Activated T-helper 17 cell treated with anti-CD3 and anti-CD28 coated beads, Interleukin-2, amount 50 U/mL, for 72 hours (primary cell): ENCODE measurements at places on chromosomes 2 and 18. TPM values are rescaled to one million over a fixed set of nuclear protein-coding genes. Genes with fewer than 3 reads are reported as not detected.

EML6 gene
- 1.0 TPM for total RNA-seq

RAD51AP2 gene
- total RNA-seq: not detected

RSAD2 gene
- total RNA-seq: 2.8 TPM

SLC5A7 gene
- total RNA-seq: not detected

G6PC2 gene
- total RNA-seq: not detected

RAB6D gene
- total RNA-seq: not detected

GALR1 gene
- not detected for total RNA-seq

CELF4 gene
- total RNA-seq: not detected

MAPK4 gene
- total RNA-seq: not detected

GRCh38 chr2:36677996-36678605 is 18.4 kb upstream of the VIT start:
- ATAC-seq: no peak

DNA sequence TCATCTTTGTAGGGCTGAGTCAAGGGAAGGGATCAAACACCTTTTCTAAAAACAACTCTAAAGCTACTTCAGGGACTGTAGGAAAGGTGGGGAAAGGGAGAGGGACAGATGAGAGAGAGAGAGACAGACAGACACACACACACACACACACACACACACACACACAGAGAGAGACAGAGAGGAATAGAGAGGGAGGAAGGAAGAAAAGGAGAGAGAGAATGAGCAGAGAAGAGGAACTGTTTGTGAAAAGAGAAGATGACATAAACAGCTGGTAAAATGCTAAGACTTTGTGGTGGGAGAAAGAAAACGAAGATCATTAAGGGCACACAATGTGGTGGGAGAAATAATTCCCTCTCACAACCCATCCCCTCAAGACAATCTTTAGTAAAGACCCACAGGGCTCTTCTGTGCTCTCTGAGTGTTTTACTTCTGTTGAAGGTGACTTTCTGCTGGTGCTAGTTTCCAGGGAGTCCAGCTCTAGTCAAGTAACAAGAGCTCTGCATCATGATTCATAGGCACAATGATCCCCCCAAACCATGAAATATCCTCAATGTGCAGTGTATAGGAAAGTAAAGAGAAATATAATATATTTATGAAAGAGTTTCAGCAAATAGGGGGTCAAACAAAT is 77.2 kb upstream of the STK17B start:
- ATAC-seq: no peak

GRCh38 chr18:37937287-37937686 is 371.7 kb upstream of the CELF4 start:
- ATAC-seq: no peak

GRCh38 chr2:112691881-112692281 is 28.9 kb upstream of the NT5DC4 start:
- peak; percentile 10 for ATAC-seq

DNA sequence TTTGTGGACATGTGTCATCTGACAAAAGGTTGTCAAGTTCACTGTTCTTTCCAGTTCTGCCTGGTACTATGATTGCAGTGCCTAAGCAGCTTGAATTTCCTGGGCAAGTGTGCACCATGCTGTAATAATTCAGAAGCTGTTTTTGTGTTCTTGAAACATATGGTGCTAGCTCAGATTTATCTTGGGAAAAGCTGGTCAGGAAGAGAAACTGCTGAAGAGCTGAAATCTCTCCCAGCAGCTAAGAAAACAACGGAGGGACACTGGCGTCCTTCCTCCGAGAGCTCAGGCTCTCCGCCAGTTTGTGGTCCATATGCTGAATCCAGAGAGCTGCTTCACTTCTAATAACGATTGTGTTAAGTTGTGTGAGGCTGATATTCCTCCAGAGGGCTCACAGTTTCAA is 642.0 kb downstream of the DPP10 start:
- no peak for ATAC-seq

DNA sequence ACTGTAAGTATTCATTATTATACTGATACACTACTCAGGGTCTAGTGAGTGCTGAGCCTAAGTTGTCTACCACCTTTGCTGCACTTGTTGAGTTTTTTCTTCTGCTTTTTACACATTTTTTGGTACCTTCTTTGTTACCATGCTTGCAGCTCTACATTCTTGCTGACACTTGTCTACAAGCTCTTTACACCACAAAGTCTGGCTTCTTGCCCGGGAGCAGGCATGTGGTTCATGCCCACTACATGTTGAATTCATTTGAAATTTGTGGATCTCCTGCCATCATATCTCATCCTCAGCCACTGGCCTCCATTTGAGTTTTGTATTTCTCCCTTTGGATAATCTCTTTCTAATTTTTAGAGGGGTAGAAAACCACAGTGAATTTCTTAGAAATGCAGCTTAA is 29.9 kb downstream of the IL18R1 start:
- ATAC-seq: no peak

- ATAC-seq: no peak
Observed at GRCh38 chr2:232892843-232893242, 22.8 kb downstream of the SNORC start.

DNA sequence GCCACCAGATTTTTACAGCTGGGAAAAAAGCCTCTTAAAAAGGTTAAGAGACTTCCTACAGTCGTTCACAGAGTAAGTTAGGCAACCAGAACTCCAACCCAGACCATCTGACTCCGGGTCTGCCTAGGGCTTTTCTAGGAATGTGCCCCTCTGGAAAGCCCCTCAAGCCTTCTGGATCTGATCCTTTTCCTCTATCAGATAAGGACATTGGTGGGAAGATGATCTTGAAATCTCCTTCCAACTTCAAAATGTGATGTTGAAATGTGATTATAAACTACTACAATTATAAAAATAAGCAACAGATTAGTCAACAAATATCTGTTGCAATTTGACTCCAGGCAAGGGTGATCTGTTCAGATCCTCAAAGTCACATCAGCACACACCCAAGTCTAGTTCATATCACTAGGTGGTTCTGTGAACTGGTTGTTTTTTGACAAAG is 270.4 kb downstream of the ARHGAP15 start:
- no peak for ATAC-seq

- no peak for ATAC-seq
Observed at GRCh38 chr18:43914018-43914417, 636.7 kb upstream of the SYT4 start.

GRCh38 chr2:103788951-103789350 is 1027.1 kb downstream of the TMEM182 start:
- ATAC-seq: no peak

- ATAC-seq: no peak
Observed at GRCh38 chr2:127061375-127062273, 45.3 kb downstream of the BIN1 start.

GRCh38 chr18:52007105-52007504 is 332.9 kb upstream of the DCC start:
- ATAC-seq: no peak

DNA sequence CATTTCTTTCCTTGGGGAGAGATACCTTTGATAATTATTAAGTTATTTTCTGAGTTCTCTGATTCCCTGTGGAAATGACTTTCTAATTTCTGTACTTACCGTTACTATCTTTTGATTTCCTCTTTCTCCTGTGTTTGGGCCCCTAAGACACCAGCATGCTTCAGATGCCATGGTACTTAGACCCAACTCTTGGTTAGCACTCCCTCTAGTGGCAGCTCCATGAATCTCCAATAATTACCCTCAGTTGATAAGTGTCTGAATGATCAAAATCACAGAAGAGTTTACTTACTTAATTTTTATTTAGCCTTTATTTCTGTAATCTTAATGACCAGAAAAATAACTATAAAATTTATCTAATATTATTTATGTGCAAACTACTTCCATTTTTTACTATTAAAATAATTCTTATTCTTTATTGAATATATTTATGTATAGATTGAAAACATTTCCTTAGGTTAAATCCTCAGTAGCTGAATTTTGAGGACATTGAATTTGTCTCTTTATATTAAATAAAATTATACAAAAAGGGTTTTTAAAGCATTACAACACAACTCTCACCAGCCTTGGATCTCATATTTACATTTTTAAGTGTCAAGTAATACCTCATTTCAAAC is 300.4 kb downstream of the KCNS3 start:
- ATAC-seq: no peak
